ENCODE measurements at places on chromosomes 1 and 21.
A peak's percentile ranks its signal among the peaks of the same experiment; 100 is the strongest.

GRCh38 chr1:178101654-178102053 lies 7.8 kb downstream of the RASAL2 start:
- DNase-seq: no peak

GRCh38 chr1:204829133-204829825 lies 41.4 kb upstream of the NFASC start:
- DNase-seq: no peak

GRCh38 chr1:69568421-69569174 lies 876 bp downstream of the LRRC7 start:
- no peak for DNase-seq

GRCh38 chr21:41562101-41563000 lies 54.4 kb upstream of the TMPRSS2 start:
- DNase-seq: no peak

- DNase-seq: peak; percentile 86
Observed at GRCh38 chr1:31939484-31940329, 1.5 kb upstream of the PTP4A2 start.

DNA sequence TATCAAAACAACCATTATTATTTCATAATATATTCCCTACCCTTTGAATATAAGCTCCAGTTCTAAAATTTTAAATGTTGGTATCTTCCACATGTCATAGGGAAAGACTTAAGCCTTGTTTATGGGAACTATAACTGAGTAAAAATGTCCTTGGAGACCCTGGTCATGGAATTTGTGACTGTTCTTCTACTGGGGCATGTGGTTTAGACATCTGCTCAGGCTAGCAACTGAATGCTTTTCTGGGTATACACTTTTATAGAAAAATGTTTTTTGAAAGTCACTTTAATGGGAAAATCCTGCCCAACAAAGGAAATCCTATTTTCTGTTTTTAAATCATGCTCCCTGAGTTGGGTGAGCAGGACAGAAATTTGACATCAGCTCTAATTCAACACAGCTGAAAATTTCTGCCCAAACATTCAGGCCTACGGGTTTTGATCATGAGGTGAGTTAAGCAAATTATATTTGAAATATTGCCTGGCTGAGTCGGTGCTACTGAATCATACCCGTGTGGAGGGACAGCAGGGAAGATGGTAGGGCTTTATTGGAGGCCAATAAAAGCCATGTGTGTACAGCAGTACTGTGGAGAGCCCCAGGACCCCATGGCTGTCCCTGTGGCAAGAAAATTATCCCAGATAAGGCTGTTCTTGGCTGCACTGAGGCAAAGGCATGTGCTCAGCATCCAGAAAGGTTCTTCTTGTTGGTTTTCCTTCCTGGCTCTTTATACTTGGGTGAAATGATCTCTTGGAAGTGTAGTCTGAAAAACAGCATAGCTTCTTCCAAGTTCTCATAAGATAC lies 391.8 kb downstream of the DISC1 start:
- DNase-seq: no peak

Data from HFFc6 (cell line).